ENCODE measurements at places on chromosomes 5 and 9.

- DNase-seq = no peak
Measured at GRCh38 chr9:13718086-13718485, 438.6 kb upstream of the MPDZ start.

- no peak for DNase-seq
Measured at GRCh38 chr9:6645355-6646292, at the start of gene GLDC. Gene GLDC (minus strand): TSS chr9:6645729. CDS start chr9:6645499, 230 bp downstream.

DNA sequence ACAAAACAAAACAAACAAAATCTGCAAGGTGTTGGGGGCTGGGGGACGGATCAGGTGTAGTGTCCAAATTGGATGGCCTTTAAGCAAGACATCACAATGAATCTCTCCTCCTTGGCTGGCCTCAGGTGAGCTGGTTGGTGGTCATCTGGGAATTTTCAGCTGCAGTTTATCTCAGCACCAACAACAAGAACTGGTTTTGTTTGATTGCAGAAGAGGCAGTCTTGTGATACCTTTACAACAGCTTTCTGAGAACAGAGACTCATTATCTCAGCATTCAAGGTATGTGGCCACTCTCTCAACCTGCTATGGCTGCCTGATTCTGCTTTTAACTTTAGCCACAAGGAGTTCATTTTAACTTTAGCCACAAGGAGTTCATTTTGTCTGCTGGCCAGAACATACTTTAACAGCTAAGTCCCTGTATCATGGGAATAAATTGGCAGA is 1543.4 kb downstream of the EFNA5 start:
- no peak for DNase-seq

- no peak for DNase-seq
Measured at GRCh38 chr5:169719360-169720314, 82.6 kb downstream of the DOCK2 start.

DNA sequence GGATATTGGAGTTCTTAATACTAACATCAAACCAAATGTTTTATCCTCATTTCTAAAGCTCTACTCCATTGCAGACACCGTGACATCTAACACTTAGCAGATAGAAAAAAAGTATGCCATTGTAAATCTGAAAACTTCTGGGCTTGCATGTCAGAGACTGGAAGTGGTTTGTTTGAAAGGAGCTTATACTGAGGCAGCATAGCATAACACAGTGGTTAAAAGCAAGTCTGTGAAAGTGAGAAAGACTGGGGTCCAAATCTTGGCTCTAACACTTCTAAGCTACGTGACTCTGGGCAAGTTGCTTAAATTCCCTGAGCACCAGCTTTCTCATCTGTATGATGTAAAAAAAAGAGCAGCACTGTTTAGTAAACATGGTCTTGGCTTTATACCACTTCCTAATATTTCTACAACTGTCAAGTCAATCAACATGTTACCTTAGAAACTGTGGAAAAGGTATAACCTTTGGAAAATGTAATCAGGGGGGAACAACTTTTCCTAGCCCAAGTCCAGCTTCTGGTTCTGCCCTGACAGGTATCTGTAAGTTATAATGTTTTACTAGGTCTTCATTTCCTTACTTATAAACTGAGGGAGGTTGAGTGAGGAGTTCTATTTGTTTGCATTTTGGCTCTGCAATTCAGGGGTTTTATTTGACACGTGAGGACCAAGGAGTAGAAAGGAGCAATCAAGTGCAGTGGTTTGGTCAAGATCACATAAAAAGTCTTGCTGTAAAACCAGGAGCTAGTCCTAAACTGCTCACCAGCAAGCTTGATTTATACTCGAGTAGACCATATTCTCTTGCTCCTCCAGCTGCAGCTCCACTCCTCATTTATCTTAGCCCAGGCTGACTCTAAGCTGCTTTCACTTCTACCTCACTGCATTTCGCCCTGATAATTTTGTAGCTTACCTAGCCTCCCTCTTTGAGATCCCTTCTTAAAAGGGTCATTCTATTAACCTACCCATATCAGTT is 541.0 kb downstream of the RAB3C start:
- no peak for DNase-seq

GRCh38 chr5:94316916-94317838 is 301.2 kb downstream of the KIAA0825 start:
- no peak for DNase-seq

Measured in NK-92 treated with Interleukin-12 subunit alpha and Interleukin-12 subunit beta, amount 100 ng/mL, for 24 hours (cell line).